ENCODE measurements at places on chromosomes 2 and 18. TPM values are rescaled to one million over a fixed set of nuclear protein-coding genes. Genes with fewer than 3 reads are reported as not detected.

GRCh38 chr2:148515976-148516375 is 128.6 kb upstream of the EPC2 start:
- DNase-seq = no peak

DNA sequence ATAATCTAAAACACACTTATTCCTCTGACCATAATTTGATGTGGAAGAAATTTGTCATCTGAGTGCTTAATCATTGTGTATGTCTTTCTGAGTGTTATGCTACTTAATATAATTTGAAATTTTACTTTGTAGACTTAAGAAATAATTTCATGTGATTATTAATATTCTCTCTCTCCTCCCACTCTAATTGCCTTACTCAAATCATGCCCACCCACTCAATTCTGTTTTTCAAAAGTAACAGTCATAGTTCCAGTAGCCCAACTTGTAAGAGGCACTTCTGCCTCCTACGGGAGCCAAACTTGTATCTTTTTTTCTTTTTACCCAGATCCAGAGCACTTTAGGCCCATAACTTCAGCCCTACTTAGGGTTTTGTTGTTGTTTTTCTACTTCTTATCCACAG is 18.5 kb upstream of the KYNU start:
- DNase-seq = no peak

- no peak for DNase-seq
Observed at GRCh38 chr2:44351088-44351487, 10.2 kb downstream of the PREPL start.

DNA sequence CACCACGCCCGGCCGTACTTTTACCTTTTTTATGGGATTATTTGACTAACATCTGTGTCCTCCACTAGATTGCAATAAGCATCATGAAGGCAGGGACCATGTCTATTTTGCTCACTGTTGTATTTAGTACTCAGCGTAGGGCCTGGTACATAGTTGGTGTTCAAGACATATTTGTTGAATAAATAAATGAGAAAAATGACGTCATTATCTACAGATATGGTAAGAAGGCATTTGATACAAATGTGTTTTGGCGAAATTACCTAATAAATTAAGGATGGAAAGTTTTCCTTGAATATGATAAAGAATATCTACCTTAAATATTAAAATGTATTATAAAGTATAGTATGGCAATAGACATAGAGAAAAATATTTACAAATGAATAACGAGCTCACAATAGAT is 24.0 kb upstream of the FAM136A start:
- DNase-seq = no peak

The GPR55 gene
- total RNA-seq = not detected

The RAPGEF4 gene
- total RNA-seq = 12.8 TPM

The CYB5A gene
- total RNA-seq = 984 TPM

GRCh38 chr2:94870440-94871225 is 597 bp upstream of the TEKT4 start:
- DNase-seq = peak; percentile 43

The ZNF385B gene
- total RNA-seq = 8.3 TPM

DNA sequence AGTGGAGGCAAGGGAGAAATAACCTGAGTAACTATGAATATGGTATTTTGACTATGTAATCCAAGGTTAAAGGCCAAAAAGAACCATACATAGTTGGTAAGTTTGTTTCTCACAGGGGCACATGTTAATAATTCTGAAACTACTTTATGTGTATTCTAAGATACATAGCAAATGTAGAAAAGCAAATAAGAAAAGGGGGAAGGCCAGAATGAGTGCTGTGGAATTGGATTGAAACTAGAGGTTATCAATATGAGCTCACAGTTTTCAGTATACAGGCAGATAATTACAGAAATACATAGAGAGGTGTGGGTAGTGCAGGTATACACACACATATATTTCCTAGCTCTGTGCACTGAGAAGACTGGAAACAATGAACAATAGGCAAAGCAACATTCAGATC is 13.7 kb downstream of the INO80C start:
- DNase-seq = no peak

The CFC1 gene
- total RNA-seq = not detected

GRCh38 chr2:160087854-160088745 is 25.7 kb upstream of the PLA2R1 start:
- DNase-seq = no peak

The CCDC74B gene
- total RNA-seq = not detected

GRCh38 chr2:202508686-202509085 is 126.1 kb upstream of the FAM117B start:
- no peak for DNase-seq
